ENCODE measurements at places on chromosomes 11 and 22.

- DNase-seq = no peak
These were observed 210.0 kb downstream of the KIRREL3 start for GRCh38 chr11:126790550-126791081.

- no peak for DNase-seq
These were observed 4.0 kb upstream of the IFITM5 start for GRCh38 chr11:303363-303762.

DNA sequence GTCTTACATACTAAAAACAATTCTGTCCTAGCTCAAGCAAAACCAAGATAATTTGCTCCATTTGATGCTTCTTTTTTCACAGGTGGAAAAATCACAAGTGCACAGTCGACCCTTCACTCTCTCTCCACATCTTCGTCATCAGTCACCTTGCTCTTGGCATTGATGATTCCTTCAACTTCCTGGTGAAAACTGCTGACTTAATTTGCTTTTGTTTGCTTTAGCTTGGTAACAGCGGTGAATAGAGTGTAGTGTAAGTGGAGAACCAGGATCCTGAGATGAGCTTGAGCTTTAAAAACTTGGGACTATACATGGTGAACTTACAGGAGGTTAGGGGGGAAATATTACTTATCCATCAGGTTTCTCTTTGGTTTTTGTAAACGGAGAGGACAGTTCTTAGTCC, 331.1 kb upstream of the ARHGAP42 start:
- no peak for DNase-seq

- DNase-seq = no peak
These were observed 5.5 kb downstream of the SEPTIN3 start for GRCh38 chr22:41974691-41975290.

- no peak for DNase-seq
These were observed 23.8 kb downstream of the IGHMBP2 start for GRCh38 chr11:68927280-68928135.

DNA sequence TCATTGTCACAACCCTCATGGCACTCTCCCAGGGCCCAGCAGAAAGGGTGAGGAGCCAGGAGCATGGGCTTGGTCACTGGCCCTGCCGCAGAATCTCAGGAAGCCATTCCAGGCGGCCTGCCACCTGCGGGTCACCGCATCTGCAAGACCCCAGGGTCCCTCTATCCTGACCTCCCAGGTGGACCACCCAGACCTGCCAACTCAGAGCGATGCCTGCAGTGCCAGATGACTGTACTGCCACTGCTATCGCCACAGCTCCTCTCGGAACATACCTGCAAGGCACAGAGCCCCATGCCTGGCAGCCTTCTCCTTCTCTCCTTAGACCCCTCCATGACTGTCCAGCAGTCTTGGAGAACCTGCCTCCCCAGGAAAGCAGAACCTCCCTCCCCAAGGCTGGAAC, 26.4 kb upstream of the ELFN2 start:
- no peak for DNase-seq

DNA sequence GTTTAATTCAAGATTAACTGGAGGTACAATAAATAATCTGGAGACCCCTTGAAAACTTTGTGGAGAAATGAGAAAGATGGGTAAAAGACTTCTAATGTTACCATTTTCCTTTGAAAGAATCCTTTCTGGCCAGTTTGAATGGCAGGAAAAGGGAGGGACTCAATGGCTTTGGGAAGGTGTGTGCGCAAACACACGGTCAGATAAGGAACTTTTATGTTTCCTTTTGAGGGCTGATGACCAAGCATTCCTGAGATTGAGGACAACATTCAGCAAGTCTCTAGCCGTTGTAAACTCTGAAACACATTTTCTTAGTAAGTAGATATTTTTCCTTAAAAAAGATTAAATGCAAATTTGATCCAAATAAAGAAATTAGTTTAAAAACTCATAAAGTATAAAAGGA, 909.7 kb upstream of the TENM4 start:
- DNase-seq = no peak

DNA sequence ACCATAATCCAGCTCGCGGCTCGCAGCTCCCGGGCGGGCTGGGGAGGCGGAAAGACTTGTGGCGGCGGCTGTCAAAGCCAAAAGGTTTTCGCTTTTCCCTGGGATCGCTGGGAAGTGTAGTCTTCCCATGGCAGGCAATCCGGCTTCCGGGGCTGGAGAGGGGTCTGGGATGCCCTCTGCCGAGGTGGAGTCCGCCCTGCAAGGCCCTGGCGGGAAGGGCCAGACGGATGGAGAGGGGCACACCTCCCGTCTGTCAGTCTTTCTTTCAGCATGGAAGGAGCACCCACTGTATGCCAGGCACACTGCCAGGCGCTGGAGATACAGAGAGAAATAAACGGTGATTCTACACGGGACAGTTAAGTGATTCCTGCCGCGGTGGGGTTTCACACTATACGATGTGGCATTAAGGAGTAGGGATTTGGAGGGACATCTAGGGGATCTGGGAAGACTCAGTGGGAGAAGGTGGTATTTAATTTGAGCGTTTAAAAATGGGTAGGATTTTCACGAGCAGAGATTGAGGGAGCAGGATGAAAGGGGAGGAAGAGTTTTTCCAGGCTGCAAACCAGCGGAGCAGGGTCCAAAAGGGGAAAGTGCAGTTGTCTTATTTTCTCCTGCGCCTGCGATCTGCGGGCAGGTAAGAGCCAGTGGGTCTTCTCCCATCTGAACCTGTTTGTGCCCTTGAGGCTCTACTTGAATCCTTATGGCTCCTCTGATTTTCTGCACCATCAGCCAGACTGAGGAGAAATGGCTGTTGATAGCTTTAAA, at the start of gene BACE1:
Gene BACE1 (minus strand): TSS at position 60 of the 765 bp plus-strand sequence. CDS start 461 bp downstream, outside the sequence.
- DNase-seq = no peak

DNA sequence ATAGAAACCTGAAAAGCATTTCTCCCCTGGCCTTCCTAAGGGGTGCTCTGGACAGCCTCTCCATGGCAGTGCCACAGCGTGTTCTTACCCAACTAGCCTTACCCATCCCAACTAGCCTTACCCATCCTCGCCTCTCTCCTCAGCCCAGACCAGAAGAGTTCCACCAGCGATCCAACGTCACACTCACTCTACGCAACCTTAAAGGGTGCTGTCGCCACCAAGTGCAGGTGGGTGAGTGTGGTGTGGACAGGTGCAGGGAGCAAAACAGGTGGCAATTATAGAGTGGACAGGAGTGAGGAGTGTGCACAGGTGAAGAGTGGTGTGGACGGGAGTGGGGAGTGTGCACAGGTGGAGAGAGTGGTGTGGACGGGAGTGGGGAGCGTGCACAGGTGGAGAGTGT, 17.8 kb downstream of the TMEM121B start:
- no peak for DNase-seq

DNA sequence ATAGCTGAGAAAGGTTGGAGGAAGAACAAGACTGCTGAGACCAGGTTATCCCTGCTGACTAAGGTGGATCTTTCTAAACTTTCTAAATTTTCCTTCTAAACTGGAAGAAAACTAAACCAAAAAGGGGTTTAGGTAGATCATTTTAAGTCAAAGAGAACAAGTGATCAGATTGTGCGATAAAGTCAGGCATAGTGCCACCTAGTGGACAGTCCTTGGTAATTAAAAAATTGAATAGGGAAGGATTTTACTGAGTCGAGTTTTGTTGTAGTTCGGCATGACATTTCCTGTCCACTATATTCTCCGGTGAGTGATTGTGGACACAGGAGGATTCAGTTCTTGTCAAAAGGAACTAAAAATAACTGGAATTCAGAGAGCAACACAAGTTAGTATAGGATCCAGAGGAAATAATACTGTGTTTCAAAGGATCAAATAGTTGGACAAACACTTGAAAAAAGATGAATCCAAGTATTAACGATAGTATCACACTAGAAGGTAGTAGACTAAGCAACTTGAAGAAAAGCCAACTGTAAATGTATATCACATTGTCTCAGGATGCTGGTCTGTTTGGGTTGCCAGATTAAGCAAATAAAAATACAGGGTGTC, 1236.4 kb downstream of the FAM181B start:
- DNase-seq = no peak

DNA sequence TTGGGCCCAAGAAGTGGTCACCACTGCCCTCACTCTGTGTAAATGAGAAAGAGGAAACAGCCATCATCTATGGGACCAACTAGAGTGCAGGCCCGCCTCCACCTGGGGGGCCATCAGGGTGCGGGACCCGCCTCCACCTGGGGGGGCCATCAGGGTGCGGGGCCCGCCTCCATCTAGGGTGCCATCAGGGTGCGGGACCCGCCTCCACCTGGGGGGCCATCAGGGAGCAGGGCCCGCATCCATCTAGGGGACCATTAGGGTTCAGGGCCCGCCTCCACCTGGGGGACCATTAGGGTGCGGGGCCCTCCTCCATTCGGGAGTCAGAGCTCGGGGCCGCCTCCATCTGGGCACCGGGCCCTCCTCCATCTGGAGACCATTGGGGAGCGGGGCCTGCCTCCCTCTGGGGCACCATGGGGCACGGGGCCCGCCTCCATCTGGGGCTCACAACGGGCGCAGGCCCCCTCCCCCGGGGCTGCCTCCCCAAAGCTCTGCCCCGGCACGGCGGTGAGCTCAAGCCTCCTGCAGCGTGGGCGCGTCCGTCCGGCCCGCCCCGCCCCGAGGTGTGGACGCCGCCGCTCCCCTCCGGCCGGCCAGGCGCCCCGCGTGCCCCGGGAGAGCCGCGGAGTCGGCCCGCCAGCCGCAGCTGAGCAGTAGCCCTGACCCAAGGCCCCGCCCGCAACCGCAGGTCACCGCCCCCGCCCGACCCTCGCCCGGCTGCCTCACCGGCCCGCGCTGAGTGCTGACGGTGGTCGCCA, 512 bp downstream of the TOLLIP start:
- no peak for DNase-seq

DNA sequence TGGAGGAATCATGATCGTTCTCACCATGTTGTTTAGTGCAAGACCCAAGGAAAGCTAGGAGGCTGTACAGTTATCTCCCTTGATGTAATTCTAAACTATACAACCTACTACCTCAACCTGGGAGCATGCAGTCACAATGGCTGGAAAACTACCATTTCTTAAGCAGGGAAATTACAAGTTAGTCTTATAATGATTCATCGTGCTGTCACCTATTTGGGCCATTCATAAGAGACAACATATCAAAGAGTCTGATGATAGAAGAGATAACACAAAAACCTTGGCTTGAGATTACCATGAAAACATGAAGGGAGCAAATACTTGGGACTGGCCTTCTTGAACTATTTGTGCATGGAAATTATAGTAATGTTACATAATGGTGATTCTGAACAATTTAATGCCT, 30.5 kb upstream of the BLID start:
- DNase-seq = no peak

DNA sequence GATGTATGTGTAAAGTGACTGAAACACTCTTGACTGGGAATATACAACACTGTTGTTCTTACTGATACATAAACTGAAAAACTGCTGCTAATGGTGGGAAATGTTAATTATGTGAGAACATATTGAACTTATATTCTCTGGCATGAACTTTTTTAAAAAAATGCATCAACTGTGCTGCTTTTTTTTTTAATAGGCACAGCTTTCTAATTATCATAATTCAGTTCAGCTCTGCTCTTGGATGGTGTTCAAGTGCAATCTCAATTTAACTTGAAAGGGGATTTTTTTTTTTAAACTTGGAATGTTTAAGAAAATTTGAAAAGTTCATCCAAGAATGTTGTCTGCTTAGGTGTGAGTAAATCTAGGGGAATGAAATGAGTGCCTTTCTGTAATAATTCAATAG, 5.2 kb downstream of the TEAD1 start:
- no peak for DNase-seq

DNA sequence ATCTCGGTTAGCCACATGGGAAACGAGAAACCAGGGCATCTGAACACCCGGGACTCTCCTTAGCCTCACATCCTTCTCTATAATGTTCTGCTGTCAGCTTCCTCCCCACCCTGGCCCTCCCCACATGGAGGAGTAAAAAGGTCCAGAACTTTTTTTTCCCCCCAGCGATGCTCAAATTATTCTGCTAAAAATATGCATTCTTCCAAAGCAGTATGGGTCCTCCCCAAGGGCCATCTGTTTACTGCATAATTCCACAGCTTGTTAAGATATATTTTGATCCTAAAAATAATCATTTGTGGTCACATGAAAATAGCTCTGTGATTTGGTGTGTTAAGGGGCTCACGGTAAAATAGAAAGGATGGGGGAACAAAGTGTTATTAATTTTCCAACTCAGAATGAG, 281.5 kb upstream of the NARS2 start:
- DNase-seq = no peak

- no peak for DNase-seq
These were observed 655.6 kb downstream of the ETS1 start for GRCh38 chr11:127931803-127932202.

DNA sequence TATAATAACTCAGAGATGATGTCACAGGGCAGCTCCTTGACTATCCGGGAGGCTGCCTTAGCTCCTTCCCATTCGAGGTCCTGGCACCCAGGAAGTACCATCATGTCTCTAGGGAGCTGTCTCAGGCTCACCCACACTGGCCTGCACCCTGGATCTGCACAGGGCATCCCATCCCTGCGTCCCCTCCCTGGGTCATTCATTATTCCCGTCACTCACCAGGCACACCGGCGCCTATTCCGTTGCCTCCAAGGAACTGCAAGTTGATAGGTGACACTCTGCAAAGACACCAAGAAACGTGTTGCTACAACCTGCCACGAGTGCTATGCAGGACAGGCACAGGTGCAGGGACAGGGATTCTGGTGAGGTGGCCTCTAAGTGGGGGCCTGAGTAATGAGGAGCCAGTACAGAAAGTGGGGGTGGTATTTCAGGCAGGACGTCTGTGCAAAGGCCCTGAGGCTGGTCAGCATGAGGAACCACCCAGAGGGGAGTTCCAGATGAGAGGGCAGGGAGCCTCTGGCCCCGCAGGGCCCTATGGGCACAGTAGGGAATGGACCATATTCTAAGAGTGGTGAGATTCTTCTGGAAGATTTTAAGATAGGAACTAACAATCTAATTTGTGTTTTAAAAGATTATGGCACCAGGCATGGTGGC, 71.6 kb upstream of the SHANK2 start:
- no peak for DNase-seq

GRCh38 chr22:25661073-25661472, 80.9 kb upstream of the MYO18B start:
- DNase-seq = no peak

DNA sequence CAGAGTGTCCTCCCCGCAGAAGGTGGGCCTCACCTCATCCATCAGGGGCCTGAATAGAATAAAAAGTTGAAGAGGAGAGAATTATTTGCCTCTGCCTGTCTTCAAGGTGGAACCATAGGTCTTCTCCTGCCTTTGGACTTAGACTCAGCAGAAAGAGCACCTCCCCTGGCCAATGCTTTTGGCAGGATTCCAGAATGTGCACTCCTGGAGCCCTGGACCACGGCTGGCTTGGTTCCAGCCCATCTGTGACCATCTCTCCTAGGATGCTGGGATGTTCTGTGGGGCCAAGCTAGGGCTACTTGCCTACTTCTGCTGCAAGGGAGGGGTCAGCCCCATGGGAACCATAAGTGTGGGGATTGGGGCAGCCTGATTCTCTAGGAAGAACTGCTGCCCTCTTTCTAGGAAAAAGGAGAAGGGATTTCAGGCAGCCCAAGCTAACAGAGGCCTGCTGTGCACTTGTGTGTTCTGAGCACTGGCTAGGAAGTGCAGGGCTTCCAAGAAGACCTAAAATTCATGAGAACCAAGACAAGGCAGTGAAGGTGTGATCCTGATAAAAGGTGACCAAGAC, 32.2 kb upstream of the SHANK2 start:
- DNase-seq = no peak

GRCh38 chr11:68574308-68574707, 110.0 kb upstream of the GAL start:
- no peak for DNase-seq

GRCh38 chr22:29987137-29987536, 93.1 kb upstream of the HORMAD2 start:
- no peak for DNase-seq

Data from stimulated activated CD8-positive, alpha-beta memory T cell treated with anti-CD3 and anti-CD28 coated beads, Interleukin-4, amount 100 ng/mL, for 1 hour (primary cell).